ENCODE measurements at places on chromosomes 5 and 9.

GRCh38 chr5:175772747-175773533 is 98.4 kb upstream of the CPLX2 start:
- DNase-seq: no peak

GRCh38 chr9:131671133-131671520 is 68.7 kb downstream of the RAPGEF1 start:
- DNase-seq: peak; percentile 18

DNA sequence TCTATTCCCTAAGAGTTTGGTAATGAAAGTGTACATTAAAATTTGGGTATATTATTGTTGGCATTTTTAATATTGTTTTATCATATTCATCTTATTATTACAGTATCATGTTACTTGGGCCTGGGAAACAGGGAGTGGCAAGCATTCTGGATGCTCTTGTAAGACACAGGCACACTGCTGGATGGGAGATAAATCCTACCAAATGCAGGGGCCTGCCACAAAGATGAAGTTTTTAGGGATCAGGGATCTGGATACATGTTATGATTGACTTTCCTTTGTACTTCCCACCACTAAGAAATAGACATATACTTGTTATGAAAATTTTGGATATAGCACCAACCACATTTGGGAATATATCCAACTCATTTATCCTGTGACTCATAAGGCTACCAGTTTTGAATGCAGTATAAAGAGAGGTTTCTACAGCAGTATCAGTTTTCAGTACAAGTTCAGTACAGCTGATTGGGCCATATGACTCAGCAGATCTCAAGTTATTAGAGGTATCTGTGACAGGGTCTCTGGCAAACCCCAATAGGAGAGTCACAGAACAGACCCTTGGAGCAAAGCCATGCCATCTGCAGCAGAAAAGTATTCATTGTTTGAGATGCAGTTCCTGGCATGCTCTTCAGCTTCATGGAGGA is 360.1 kb downstream of the DMAC1 start:
- no peak for DNase-seq

GRCh38 chr9:94085062-94085639 is 887 bp downstream of the PTPDC1 start:
- no peak for DNase-seq

DNA sequence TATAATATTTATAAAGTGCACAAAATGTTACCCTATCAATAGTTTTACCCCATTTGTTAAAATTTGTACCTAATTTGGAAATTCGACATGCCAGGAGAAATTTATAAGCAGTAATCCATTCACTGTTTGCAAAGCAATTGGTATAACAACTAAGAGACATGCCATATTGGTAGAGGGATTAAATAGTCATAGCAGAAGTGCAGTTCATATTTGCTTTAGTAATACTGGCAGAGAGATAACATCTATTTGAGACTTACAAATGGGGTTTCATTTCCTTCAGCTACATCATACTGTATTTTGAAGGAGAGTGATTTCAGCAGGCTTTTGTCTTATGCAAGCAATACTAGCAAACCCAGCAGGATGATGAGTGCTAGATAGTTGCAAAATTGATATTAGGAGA is 610.4 kb upstream of the CDH10 start:
- DNase-seq: no peak

DNA sequence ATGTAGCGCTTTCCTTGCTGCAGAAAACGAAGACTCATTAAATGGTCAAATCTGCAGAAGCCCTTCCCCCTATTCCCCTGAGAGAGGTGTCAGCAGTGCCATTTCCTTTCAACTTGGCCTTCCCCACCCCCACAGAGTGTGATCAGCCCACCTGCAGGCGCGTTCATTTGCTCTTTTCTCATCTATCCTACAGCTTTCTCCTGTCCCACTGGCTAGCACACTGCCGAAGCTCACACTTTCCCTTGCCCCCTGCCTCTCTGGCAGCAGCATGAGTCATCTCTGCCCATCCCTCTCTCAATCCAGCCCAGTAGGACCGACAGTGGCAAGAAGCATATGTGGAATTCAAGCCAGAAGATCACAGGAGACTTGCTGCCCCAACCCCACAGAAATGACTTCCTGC is 213.8 kb downstream of the FAM114A2 start:
- DNase-seq: no peak

- no peak for DNase-seq
These were observed 11.0 kb upstream of the ERMP1 start for GRCh38 chr9:5843794-5844471.

GRCh38 chr9:116594547-116594946 is 92.6 kb upstream of the TRIM32 start:
- DNase-seq: no peak

DNA sequence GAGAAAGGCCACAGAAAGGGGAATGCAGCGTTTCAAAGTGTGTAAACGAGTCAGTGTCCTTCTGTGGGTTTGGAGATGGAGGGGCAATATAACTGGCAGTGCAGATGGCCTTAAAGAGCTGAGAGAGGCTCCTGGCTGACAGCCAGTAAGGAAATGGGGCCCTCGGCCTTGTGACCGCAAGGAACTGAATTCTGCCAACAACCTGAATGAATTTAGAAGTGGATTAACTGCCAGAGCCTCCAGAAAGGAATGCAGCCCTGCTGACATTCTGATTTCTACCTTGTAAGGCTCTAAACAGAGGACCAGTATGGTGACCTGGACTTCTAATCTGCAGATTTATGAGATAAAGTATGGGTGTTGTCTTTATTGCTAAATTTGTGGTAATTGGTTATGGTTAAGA is 17.5 kb upstream of the NREP start:
- no peak for DNase-seq

GRCh38 chr9:108933231-108933717 is 650 bp downstream of the ELP1 start:
- DNase-seq: no peak

DNA sequence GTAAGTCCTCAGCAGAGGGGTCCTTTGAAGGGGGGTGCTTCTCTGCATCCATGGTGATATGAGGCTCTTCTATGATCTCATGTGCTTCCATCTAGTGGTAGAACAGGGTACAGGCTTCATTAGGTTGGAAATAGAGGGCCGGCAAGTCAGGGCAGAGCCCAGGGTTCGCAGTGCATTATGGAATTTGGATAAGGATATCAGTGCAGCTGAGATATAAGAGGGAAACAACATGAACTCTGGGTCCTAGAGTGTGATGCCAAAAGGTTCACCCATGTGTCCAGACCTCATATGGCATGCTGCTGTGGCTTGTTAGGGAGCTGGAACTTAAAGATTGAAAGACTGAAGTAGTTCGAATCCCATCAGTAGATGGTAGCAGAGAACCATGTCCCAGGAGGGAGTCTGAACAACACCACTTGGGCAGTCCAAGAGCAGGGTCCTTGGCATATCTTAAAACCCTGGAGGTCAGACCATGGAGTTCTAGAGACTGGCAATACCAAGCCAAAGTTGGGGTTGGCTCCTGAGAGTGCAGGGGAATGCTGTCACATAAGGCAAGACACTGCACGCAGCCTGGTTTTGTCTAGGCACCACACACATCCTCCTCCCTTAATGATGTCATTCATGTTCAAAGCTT is 2.3 kb downstream of the FAM221B start:
- peak; percentile 65 for DNase-seq

- no peak for DNase-seq
These were observed 31.8 kb downstream of the DNAI1 start for GRCh38 chr9:34490360-34490759.

- DNase-seq: no peak
These were observed 31.0 kb upstream of the HMCN2 start for GRCh38 chr9:130234340-130235260.

DNA sequence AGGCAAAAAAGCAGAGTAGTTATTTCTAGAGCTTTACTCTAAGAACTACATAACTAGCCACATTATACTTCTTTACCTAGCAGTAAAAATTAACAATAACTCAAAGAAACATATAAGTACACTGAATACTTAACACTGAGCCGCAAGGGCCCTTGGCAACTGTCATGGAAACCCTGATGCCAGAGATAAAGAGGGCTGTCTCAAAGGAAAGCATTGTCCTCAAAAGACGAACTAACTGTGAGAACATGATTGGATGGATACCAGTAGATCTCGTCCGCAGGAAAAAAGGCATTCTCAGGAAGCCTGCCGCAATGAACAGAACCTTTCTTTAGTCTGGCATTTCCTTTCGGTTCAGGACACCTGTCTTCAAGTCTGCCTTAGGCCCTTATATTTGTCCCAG is 379.0 kb upstream of the SLC30A5 start:
- DNase-seq: no peak

- DNase-seq: peak; percentile 45
These were observed at the start of gene S100Z for GRCh38 chr5:76849419-76850291. Gene S100Z, plus strand, starts transcription at chr5:76850014. Its CDS starts 25,346 bp downstream, at chr5:76875360.

GRCh38 chr5:74140409-74140808 is 500.1 kb downstream of the ENC1 start:
- DNase-seq: no peak
